Stimulated activated CD4-positive, alpha-beta T cell treated with anti-CD3 and anti-CD28 coated beads, Interleukin-15, amount 100 ng/mL, for 1 hour (primary cell): ENCODE measurements at places on chromosomes 16 and 17.

DNA sequence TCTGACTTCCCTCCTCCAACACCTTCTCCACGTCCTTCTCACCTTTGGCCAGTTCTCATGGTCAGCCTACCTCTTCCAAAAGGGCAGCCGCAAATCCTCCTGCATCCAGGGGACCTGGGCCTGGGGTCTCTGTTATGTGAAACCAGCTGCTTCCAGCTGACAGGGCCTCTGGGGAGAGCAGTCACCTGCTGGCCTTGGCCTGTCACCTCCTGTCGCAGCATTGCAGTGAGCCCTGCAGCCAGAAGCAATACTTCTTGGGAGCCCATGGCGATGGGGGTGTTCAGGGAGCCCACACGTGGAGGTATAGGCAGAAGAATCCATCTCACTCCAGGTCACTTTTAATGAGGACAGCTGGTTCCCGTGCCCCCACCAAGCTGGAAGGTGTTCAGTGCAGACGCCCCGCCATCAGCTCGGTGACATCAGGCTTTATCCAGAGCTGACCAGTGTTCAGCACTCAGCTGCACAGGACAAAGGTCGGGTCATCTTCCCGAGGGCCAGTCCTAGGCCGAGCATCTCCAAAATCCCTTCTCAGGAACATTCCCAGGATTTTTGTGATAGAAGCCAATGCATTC lies 1.7 kb upstream of the SLC47A2 start:
- no peak for DNase-seq

DNA sequence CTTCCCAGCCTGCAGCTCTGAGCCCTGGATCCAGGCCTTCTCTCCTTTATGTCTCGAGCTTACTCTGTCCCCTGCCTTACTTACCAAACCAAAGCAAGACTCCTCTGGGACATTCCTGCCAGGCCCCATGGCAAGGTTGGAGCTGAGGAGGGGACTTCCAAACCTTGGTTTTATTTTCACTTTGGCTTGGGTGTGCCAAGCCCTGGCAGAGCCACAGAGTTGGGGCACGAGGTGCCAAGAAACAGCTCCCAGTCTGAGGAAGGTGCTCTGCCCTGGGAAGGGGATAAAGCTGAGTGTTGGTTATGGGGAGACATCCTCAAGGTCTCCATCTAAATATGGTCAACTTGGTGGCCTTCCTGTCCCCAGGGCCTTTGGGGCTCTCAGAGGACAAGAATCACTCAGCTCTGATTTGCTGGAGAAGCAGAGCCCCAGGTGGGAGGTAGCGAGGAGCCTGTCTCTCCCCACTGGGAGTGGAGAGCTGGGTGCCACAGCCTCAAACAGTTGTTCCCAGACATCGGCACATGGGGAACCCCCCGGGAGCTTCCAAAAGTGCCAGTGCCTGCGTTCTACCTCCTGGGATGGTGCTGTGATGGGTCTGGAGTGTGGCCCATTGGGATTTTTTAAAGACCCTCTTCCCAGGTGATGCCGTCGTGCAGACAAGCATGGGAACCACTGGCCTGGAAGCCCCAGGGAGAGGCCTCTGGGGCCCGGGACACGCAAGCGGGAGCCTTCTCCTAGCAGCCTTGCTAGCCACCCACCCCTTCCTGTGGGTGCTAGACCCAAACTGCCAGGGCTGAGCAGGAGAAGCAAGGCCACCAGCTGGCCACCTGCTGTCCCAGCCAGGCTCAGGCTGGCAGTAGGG lies 10.3 kb downstream of the NLRC5 start:
- DNase-seq, result no peak

DNA sequence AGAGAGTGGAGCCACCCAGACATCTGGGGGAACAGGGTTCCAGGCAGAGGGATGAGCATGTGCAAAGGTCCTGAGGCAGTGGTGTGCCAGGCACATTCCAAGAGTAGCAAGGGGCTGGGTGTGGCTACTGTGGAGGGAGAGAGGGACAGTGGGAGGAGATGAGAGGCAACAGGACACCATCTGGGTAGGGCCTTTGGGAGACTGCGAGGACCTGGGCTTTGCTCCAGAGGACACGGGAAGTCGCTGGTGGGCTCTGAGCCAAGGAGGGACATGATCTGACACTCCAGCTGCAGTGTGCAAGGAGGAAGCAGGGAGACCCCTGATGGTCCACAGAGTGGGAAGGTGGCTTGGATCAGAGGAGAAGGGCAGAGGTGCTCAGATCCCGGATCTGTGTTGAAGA lies 56.7 kb upstream of the MED9 start:
- DNase-seq, result no peak

DNA sequence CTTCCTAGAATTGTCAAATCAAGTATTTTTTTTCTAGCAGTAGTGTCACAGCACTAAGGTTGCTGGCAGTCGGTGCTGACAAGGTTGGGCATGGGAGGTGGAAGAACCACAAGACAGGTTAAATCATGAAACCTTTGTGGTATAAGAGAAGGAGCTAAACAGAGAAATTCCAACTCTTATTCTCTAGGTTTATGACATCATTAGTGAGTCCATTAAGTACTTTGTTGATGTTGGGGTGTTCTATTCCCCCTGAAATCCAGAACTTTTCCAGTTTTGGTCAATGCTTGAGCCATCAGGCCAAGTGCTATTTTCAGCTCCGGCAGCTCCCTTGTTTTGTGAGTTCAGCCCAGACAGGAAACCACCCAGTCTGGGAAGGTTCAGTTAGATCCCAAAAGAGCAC lies 206.0 kb upstream of the SOX9 start:
- no peak for DNase-seq

DNA sequence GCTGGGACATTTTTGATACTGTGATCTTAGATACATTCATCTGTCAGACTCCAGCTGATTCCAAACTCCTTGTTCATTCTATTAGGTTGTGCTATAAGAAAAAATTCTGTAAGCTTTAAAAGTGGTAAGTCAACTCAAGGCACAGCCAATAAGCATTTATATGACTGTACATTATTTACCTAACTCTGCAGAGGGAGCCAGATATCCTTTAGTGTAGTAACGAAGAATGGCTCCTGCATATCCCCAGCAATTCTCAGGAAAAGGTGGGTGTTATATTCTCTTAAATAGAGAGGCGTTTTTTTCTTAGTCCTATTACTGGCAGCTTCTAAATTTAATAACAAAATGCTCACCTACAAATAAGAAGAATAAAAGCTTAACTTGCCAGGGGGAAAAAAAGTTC lies 374.3 kb upstream of the GOT2 start:
- DNase-seq, result no peak

- no peak for DNase-seq
Measured at GRCh38 chr16:81181013-81181720, 57.3 kb upstream of the BCO1 start.

- peak; percentile 9 for DNase-seq
Measured at GRCh38 chr16:83215406-83216001, 588.7 kb downstream of the CDH13 start.

GRCh38 chr17:56159826-56160380 lies 6.6 kb downstream of the ANKFN1 start:
- no peak for DNase-seq

DNA sequence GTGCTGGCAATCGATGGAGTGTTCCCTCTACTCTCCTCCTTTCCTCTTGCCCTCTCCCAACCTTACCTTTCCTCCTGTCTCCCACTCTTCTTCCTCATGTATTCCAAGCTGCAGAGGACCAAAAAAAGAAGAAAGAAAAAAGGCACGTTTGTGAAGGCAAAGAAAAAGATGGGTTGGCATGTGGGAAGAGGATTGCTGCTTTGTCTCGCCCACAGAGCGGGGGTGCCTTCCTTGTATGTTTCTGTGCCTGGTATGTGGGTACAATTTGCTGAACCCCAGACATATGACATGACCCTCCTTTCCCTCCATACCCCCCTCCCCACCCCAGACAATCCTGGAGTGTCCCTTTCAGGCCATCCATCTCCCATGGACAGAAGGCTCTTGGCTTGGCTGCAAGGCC lies 13.1 kb upstream of the CTCF start:
- no peak for DNase-seq
